NCI-H2029 (cell line): ENCODE measurements at places on chromosomes 7 and 10.

DNA sequence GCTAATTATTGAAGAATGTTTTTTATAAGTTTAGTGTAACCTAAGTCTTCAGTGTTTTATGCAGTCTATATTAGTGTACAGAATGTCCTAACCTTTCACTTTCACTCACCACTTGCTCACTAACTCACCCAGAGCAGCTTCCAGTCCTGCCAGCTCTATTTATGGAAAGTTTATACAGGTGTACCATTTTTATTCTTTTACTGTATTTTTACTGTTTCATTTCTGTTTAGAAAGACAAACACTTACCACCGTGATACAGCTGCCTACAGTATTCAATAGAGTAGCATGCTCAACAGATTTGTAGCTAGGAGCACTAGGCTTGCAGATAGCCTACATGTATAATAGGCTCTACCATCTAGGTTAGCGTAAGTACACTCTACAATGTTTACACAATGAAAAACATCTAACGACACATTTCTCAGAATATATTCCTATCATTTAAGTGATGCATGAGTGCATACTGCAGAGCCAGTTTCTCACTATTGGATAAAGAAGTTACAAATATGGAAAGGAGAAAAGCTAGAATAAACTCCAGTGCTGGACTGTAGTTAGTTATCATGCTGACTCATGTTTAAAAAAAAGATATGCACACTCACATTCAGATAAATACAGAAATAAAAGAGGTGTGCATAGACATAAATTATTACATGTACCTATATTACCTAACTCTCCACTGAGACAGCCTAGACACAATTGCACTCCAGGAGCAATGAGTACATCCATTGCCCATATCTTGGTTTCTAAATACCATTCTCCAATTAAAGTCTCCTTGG, 30.4 kb downstream of the STEAP1B start:
- peak; percentile 63 for DNase-seq

- no peak for DNase-seq
Measured at GRCh38 chr10:112376396-112376790, 2.5 kb downstream of the ACSL5 start.

GRCh38 chr7:23383225-23383624, 84.1 kb downstream of the MALSU1 start:
- no peak for DNase-seq

GRCh38 chr7:75040512-75040911, 33.1 kb downstream of the RCC1L start:
- no peak for DNase-seq

DNA sequence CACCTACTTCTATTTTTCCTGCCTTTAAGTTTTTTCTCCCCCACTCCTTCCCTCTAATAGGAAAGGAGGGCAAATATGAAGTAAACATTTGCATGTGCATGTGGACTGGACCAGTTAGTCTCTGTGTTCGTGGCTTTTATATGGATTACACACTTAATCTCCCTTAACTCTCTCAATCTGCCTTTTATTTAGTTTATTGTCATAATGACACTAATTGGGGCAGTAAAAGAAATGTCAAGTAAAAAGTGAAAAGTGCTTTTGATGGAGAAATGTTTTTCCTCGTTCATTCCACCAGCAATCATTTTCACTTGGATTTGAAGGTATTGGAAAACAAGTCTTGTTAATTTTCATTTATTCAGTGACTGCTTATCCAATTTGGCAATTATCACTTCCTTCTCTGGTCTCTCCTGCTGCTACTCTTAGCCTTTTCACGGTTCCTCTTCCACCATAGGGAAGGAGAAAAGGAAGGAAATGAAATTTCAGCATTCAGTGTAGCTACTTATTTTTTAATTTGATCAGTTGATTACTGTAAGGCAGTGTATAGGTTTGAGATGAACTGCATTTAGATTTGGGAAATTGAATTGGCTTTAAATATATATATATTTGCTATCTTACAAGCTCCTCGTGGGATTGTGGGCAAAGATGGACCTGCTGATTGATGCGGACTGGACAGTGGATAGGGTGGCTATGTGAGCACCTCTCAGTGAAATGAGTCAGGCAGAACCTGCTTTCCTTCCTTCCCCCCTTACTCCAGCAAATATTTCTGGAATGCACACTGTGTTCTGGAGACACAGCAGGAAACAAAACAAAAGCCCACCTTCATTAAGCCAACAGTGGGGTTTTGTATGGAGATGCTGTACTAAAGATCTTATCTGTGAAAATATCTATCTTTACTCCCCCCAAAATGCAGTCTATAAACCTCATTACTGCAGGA, 77.5 kb downstream of the LRRC4 start:
- no peak for DNase-seq

DNA sequence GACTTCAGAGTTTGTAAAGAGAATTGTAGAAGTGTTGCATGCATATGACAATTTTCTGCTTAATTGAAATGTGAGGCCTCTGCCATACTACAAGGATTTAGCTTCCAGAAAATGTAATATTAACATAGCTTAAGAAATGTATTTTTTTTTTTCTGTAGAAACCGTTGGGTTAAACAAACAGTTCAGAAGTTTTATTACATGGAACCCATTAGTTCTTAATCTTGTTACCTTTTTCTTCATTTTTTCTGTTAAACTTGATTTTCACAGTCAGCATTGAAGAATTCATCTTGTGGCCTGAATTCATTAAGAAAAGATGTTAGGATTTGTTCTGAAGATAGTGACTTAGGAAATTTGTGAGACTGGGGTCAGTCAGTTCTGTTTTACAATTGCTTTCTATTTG, 4.9 kb downstream of the PTEN start:
- DNase-seq, result no peak

DNA sequence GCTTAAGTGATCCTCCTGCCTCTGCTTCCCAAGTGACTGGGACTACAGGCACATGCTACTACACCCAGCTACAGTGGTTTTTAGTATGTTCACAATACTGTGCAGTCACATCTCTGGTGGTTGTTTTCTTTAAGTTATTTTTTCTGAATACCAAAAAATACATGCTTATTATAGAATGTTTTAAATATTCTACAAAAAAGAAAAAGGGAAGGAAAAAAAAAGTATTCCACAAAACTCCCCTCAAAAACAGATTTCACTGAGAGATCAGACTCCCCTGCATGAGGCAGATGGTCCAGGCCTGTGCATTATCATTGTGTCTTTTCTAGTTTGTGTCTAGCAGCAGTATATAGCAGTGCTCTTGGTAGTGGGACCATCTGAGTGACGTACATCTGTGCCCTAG, 36.8 kb downstream of the OGDH start:
- DNase-seq, result no peak

- peak; percentile 24 for DNase-seq
Measured at GRCh38 chr10:103241262-103242011, 4.2 kb upstream of the RPEL1 start.

DNA sequence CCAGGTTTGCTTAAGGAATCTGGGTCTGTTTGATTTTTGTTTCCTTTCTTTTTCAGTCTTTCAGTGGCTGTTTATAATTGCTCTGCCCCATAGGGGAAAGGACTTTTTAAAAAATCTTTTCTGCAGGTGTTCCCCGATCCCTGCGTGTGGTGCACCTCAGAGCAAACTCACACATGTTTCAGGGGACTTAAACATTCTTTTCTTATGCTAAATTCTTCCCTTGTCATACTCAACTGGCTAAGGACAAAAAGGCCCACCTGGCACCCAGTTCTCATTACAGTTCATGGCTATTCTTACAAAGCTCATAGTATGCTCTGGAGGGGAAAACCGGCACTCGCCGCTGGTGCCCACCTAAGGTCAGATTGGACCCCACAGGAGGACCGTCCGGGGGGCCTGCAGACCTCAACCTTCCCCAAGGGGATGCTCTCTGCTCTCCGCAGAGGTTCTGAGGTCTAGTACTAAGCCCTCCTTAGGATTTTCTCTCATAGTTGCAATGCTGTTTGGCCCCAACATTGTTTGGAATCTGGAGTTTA, 220.3 kb downstream of the HGF start:
- no peak for DNase-seq

GRCh38 chr10:100522107-100522801, 2.6 kb upstream of the SEC31B start:
- no peak for DNase-seq

DNA sequence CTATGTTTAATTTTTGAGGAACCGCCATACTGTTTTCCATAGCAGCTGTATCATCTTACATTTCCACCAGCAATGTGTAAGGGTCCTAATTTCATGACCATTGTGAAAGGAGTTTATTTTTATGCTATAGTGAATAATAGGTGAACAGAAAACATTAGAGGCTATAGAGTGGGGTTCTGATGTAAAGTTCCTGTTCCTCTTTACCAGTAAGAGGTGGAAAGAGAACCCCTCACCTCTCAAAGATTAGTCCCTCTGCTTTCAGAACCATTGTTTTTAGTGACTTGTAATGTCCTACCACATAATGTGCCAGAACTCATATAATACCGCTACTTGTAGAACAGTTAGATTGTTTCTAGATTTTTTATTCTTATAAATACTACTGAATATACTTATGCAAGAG, 34.2 kb downstream of the SUFU start:
- DNase-seq, result no peak

DNA sequence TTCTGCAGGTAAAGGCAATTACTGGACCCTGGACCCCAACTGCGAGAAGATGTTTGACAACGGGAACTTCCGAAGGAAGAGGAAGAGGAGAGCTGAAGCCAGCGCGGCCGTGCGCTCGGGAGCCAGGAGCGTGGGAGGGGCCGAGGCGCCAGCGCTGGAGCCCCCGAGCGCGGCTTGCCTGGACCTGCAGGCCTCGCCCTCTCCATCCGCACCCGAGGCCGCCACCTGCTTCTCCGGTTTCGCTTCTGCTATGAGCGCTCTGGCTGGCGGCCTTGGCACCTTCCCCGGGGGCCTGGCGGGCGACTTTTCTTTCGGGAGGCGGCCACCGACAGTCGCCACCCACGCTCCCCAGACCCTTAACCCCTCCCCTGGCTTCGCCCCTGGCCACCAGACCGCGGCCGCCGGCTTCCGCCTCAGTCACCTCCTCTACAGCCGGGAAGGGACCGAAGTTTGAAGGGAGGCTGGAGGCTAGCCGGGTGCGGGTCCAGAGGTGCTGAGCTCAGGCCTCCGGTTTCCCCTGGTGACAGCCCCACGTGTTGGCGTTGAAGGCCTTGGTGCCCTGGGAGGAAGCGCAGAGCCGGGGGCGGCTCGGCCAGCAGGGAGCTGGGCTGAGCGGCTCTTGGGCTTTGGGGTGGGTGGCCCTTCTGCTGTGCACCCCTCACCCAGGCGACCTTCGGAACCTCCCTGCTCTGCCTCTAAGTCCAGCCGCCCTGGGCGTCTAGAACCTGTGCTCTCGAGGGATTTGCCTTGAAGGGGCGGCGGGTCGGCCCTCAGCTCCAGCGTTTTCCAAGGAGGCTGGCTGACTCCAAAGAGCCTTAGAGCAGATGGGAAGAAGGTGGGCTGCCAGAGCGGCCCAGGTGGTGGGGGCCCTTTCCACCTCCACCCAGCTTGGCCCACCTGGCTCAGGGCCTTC, 1.8 kb downstream of the FOXI2 start:
- peak; percentile 4 for DNase-seq

DNA sequence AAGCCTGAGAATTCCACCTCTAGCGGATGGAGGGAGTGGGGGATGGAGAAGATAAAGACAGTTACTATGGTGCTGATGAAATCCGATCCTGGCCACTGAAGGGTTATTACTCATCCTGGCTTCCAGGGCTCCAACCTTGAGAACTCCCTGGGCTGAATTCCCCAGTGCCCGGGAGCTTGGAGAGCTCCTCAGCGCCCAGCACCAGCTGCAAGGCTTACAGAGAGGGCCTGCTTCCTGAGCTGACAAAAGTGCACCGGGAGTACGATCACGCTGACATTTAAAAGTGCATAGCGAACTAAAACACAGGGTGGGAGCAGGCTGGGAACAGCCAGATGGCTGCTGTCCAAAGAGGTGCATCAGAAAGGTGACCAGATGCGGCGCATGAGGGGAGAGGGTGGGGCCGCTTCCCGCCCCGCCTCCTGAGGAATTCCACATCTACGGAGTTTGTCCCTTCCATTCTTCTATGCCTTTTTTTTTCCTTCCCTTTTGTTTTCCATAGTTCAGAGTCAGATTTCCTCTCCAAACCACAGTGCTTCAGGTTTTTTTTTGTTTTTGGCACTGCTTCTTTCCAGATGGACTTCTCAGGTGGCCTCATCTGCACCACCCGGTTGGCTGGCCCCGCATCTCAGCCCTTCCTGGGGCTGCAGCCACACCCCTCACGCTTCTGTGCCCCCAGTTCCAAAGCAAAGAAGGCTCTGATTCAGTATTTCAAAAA, 62.4 kb upstream of the MKRN1 start:
- DNase-seq, result peak; percentile 85

DNA sequence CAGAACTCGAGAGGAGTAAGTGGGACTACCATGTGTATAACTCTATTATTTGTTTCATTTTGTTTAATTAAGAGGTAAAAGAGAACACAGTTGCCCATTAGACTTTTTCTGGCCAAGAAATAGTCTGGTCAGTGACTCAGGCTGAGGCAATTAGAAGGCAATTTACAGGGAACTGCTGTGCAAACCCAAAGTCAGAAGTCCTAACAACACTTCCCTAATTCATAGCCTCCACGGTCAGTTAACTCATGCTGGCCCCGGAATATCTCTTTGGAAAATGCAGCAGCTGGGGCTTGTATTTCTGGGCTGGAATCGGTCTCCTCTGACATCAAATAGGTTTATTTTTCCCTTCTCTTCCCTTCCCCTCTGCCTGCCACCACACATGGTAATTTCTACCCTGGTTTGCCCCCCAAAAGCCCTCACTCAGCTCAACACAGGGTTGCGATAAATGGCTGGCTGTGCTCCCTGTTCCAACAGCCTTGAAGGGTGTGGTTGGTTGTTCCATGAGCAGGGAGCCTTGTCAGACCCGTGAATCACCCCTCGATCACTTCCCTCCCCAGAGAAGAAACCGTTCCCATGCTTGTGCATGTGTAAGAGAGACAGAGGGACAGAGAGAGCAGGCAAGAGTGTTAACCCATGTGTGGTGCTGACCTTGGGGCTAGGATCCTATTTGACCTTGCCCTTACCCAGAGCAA, 5.3 kb downstream of the SH3PXD2A start:
- DNase-seq, result no peak

GRCh38 chr7:27068259-27068658, 27.5 kb downstream of the HOXA1 start:
- no peak for DNase-seq
